K562 (cell line): ENCODE measurements at places on chromosomes 1 and 21. TPM values are rescaled to one million over a fixed set of nuclear protein-coding genes. Genes with fewer than 3 reads are reported as not detected.

Gene NUF2
- 70.5 and 75.0 TPM in 2 replicates for polyA plus RNA-seq

DNA sequence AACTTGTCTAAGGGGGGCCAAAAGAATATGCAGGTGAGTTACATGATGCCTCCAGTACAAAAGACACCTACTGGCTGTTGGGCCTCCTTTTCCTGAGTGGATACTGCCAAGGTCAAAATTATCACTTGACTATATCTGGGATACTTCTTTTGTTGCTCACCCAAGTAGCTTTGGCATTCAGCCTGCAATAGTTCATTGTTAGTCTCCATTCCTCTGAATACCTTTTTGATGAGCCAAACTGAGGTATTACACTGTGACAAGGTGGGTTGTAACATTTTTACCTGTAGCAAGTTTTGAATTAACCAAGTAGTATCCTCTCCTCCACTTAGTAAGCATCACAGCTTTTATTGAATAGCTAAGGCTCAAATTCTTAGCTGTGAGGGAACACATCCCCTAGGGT, 408.0 kb downstream of the LRRIQ3 start:
- DNase-seq = no peak

Gene BSDC1
- polyA plus RNA-seq = 94.7 and 100 TPM in 2 replicates

- DNase-seq = no peak
Measured at GRCh38 chr1:2564815-2565374, 8.7 kb downstream of the TNFRSF14 start.

GRCh38 chr21:25422610-25423608, 184.4 kb downstream of the MRPL39 start:
- no peak for DNase-seq

Gene TRNP1
- polyA plus RNA-seq = 0.97 and 1.3 TPM in 2 replicates

DNA sequence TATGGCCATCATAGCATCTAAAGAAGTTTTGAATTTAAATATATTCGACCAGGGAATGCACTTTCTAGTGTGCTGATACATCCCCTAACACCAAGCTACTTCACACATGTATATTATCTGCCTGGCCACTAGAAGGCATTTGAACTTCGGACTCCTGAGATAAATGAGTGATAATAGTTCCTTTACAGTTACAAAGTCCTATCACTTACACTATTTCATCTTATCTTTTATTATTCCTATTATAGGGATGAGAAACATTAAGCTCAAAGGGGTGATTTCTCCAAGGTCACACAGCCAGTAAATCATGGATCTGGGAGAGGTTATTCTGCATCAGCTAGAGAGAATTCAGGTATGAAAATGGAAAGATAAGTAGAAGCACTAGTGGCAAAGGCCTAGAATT, 40.3 kb downstream of the GPATCH2 start:
- no peak for DNase-seq

Gene CD1B
- not detected in 2 replicates for polyA plus RNA-seq

- DNase-seq = no peak
Measured at GRCh38 chr1:86175756-86176155, 19.2 kb upstream of the COL24A1 start.

Gene POU3F1
- polyA plus RNA-seq = not detected in 2 replicates

- no peak for DNase-seq
Measured at GRCh38 chr1:43309405-43310025, 8.7 kb downstream of the TIE1 start.

DNA sequence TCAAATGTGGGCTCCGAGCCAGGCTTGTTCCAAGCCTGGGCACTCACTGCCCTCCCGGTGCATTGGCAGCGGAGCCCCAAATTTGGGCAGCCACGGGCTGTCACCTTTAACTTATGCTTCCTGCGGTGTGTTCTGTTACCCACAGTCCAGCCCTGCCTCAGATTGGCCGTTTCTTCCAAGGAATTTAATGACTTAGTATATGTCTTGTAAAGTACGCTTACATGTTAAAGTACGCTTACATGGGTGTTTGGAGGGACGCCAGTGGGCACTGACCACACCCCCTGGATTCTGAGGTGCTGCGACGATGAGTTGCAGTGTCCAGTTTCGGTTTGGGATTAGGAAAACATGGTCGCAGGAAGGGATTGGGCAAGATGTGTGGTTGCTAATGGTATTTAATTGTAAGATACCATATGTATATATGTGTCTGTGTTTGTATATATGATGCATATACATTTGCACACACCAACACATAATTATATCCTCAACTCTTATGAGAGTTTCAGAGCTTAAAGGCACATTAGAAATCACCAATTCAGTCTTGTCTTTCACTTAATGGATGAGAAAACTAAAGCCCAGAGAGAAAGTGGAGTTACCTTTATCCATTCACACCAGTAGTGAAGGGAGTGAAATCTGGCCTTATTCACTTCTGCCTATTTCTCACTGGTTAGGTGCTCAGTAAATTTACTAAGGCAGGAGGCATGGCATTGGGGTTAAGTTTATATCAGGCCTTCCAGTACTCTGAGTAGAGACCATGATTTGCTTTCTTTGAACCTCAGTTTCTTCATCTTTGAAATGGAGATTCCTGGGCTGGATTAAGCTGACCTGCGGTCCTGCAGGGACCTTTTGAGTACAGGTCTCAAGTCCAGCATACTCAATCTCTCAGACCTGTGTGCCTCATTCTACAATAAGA, 1.0 kb downstream of the SMYD2 start:
- peak; percentile 72 for DNase-seq

- DNase-seq = no peak
Measured at GRCh38 chr1:117286145-117286544, 75.4 kb upstream of the VTCN1 start.

DNA sequence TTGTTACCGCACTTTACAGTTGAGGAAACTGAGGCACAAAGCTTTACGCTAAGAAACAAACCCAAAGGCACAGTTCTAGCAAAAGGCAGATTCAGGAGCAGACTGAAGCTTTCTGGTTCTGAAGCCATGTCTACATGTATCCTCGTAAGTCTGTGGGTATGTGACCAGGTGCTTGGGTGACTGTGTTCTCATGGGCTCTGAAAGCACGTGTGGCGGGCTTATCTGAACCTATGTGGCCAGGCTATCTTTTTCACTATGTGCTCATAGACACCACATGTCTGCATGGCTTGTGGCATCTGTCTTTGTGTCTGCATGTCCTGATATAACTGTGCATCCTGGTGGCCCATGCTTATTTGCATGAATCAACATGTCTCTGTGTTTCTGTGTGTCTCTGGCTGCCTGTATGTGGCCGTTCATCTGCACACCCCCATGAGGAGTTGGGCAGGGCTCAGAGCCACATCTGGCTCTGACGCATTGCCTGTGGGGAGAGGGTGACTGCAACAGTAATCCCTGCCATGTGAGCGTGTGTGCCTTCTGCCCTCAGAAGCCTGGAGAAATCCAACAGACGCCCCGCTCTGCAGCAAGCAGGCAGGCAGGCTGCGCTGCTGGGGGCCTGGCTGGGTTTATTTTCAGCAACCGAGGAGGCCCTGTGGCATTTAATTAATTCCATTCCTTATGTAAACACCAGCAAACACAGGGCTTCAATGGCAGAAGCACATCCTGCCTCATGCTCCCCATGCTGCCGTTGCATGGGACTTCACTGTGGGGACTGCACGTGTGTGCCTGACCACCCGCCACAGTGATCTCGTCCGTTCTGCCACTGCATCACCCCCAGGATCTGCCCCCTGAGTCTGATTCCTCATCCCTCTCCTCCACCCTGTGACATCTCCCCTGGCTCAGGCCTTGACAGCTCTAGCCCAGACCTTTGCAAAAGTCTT, 115.4 kb downstream of the TRABD2B start:
- DNase-seq = no peak

Gene TGFB2
- not detected in 2 replicates for polyA plus RNA-seq

Gene ANGPTL1
- polyA plus RNA-seq = not detected in 2 replicates

Gene SSU72
- polyA plus RNA-seq = 201 and 217 TPM in 2 replicates

GRCh38 chr1:79532555-79532954, 526.0 kb upstream of the ADGRL4 start:
- DNase-seq = no peak

DNA sequence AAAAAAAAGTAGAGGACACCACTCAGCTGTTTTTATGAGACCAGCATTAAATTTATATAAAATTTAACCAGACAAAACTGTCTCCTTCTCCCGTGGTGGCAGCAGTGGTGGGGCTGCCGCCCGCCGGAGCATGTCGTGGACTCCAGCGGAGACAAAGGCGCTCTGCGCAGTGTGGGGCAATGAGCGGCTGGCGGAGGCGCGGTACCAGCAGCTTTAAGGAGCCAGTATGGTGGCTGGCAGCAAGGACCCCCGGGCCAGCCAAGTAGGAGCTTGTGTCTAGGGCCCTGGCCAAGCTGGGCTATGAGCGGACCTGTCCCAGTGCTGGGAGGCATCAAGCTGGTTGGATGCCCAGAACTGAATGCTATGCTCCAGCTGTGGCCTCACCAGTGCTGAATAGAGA, 2102.9 kb downstream of the NCAM2 start:
- no peak for DNase-seq

Gene ECE1
- polyA plus RNA-seq = 10.1 and 12.1 TPM in 2 replicates

- DNase-seq = no peak
Measured at GRCh38 chr1:107965110-107965991, at the start of gene VAV3. Gene VAV3, minus strand, starts transcription at chr1:107965180. Its CDS starts 311 bp downstream, at chr1:107964869.

Gene AQP10
- 4.5 and 5.0 TPM in 2 replicates for polyA plus RNA-seq

GRCh38 chr1:2197707-2198165, 3.2 kb upstream of the FAAP20 start:
- DNase-seq = no peak

Gene MCOLN3
- 0.05 TPM in 1 of 2 replicates, not detected in the other for polyA plus RNA-seq

GRCh38 chr1:24828887-24829192, 83.6 kb downstream of the CLIC4 start:
- no peak for DNase-seq

Gene PLA2G2D
- polyA plus RNA-seq = not detected in 2 replicates

- no peak for DNase-seq
Measured at GRCh38 chr1:165119086-165119485, 237.4 kb downstream of the LMX1A start.

Gene ADCY10
- polyA plus RNA-seq = 0.08 and 0.11 TPM in 2 replicates

Gene SUSD4
- 0.16 TPM in 1 of 2 replicates, not detected in the other for polyA plus RNA-seq

DNA sequence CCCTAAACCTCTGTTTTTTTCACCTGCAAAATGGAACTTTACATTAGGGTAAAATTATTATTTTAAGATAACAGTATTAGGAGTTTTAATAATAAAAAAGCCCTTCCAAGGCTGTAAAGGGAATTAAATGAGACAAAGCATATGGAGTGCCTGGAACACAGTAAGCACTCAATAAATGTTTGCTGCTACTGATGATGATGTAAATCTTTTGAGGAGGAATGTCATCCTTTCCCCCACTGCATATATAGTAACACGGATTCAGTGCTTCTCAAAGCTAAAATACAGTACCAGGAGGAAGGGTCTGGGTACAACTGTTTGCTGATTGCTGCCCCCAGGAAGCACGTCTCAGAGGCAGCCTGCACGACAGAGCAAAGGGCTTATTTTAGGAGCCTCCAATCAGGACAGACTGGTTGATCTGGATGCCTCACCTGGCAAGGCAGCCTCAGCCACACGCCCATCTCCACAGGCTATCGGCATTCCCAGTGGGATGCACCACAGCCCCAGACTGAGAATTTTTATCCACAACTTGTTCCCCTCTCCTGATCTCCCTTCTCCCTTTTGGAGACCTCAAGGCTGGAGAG, 64.4 kb downstream of the GADD45A start:
- no peak for DNase-seq

GRCh38 chr1:113891631-113892220, 4.3 kb upstream of the BCL2L15 start:
- no peak for DNase-seq

DNA sequence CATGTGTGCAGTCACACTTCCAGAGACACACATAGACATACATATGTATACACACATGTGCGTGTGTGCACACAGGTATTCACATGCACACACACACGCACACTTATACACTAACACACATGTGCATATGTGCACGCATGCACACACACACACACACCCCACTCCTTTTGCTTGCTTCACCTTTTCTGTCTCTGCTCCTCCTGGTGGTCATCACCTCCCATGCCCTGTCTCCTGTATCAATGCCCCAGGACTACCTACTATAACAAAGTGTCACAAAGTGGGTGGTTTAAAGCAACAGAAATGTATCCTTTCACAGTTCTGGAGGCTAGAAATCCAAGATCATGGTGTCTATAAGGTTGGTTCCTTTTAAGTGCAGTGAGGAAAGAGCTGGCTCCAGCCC, 27.4 kb downstream of the ETS2 start:
- DNase-seq = no peak

DNA sequence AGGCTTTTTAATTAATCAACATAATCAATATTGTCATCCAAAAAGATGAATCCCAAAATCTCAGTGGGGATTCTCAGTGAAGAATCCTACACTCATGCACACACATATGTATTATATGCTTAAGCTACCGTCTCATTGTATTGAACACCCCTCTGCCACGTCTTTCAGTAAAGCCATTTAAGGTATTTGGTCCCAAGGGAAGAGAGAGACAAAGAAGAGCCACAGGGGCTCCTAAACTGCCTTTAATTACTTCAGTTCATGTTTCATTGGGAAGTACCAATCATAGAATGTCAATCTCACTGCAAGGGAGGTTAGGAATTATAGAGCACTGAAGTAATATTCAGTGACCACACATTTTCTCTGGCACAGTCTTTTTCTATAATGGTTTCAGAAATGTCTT, 388.6 kb upstream of the NEGR1 start:
- no peak for DNase-seq

DNA sequence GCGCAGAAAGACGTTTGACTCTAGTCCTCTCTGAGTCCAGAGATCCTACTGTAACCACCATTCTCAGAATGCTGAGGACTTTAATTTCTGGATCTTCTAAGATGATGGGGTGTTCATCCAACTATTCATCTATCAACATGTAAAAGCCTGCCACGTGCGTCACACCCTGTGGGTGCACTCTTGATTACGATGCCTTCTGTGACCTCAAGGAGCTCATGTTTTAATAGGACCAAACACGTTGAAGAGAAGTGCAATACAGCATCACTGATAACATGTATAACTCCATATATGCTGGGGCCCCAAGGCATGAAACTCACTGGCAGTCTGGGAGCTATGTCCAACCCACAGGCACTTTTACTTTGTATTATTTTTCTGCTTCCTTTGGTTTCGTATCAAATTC, 19.0 kb downstream of the KIAA0040 start:
- no peak for DNase-seq

Gene MYOG
- polyA plus RNA-seq = not detected in 2 replicates

DNA sequence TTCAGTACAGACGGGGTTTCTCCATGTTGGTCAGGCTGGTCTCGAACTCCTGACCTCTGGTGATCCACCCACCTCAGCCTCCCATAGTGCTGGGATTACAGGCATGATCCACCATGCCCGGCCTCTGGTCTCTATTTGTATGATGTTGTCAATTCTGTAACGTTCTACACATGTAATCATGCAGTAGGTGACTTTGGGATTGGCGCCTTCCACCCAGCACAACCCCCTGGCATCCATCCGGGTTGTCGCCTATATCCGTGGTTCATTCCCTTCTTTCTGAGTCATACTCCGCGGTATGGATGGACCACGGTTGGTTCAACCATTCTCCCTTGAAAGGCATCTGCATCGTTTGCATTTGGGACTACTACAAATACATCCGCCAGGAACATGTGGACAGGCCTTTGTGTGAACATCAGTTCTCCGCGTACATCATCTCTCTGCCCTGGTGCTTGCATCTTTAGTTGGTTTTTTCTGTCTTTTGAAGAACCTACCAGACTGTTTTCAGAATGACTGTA, 72.1 kb downstream of the PDE9A start:
- DNase-seq = no peak

- no peak for DNase-seq
Measured at GRCh38 chr1:234972411-234973191, 156.0 kb downstream of the TOMM20 start.
